ENCODE measurements at places on chromosomes 5 and 9.

DNA sequence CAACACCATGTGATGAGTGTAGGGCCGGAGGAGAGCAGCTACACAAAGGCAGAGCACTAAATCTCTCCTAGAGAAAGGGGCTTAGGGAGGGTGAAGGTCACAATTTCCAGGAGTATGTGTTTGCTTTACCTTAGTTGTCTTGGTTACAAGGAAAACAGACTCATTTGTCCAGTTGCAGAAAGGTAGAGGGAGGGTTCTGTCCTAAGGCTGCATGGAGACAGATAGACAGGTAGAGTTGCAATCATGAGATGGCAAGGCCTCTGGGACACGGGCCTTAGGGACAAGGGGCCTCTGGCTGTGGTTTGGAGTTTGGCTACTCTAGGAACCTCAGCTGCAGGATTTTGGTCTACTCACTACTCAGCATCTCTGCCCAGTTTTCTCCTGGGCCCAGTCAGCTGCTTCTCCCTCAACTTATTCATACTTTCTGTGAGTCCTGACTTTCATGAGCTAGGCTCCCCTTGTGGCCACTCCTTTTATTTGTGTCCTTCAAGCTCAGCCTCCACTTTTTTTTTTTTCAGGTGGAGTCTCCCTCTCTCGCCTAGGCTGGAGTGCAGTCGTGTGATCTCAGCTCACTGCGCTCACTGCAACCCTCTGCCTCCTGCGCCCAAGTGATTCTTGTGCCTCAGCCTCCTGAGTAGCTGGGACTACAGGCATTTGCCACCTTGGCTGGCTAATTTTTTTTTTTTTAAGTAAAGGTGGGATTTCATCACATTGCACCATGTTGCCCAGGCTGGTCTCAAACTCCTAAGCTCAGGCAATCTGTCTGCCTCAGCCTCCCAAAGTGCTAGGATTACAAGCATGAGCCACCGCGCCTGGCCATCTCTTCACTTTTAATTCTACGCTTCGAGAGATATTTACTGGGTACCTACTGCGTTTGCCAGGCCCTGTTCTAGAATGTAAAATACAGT lies 76.6 kb downstream of the PTPDC1 start:
- DNase-seq: no peak

- DNase-seq: no peak
Observed at GRCh38 chr9:14531341-14532269, 161.6 kb downstream of the ZDHHC21 start.

DNA sequence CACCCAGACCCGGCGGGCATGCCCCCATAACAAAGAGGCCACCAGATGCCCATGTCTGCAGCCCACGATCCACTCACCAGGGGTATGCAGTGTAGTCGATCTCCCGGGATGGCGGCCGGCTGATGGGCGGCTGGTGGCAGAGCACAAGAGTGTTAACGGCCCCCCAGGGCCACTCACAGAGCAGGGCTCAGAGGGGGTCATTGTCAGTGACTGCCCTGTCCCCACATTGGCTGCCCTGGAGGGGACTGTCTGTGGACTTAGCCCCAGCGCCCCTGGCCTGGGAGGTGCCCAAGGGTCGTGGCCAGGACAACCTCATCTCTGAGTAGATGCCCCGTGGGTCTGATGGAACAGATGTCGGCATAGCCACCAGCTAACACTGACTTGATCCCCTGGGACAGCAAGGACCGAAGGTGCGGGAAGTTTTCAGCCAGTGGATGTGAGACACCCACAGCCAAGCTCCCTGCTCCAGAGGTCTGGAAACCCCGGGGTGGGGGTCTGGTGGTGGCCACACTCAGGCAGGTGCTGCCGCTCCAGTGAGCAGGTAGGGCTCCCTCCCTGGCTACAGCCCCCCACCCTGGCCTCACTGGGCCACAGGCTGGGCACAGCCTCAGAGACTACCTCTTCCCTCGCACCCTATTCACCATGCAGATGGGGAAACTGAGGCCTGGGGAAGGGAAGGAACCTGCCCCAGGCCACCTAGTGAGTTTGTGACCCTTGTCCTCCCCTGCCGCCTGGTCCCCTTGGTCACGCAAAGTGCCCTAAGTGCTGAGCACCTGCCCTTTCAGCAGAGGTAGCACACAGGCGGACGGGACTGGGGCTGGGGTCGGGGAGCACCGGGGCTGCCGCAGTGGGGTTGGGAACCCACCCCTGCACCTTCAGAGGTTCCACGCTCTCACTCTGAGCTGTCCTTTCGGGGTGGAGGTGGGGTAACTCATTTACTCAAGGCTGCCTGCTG lies 38.1 kb upstream of the SARDH start:
- DNase-seq: no peak

DNA sequence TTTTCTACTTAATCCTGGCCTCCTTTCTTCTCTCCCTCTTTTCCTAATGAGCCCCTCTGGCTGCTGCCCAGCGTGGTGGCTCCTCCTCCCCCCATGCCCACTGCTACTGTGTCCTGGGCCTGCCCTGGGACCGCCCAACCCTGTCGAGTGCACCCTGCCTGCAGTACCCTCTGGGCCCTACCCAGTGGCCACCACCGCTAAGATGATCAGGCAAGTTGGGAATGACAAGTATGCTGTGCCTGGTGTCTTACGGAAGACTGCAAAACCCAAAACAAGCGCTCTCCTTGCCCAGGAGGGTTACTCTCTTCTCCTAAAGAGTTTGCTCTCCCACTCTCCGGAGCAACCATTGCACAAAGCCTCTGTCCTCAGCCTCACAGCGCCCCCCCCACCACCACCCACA lies 273.7 kb downstream of the SYK start:
- DNase-seq: no peak

DNA sequence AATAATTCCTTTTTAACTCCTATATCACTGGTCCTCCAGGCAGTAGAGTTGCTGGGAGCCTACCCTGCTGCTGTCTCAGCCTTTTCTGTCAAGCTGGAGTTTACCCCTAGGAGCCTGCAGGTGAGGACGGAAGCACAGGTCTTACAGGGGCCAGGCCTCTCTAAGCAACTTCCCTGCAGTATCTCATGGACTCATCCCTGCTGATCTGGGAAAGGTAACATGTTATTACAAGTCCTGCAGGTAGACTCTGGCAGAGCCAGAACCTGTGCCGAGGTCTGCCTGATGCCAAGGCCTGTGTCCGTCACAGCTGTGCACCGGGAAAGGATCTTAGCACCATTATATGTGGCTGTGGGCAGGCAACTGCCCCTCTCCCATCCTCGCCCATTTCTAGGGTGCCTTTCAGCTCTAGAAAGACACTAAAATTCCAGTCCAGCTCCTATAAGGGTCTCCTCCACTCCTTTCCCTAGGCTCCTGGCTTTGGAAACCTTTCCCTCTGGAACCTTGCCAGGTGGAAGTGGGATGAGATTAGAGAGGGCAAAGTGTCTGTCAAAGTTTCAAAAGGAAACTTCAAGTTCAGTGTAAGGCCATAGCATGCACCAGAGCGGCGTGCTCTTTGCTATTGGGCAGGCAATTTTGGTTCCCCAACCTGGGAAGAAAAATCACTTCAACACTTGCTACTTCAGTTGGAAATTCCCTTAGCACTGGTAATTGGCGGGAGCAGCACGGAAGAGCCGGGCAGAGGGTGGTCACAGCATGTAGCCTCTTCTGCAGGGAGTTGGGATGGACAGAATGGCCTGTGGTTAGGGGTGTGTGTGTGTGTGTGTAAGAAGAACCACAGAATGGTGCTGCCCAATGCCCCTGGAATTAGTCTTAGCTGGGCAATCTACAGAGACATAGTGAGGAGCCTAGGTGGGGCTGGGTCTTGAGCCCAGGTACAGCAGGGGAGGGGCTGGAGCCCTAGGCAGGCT lies 17.5 kb downstream of the TMEM171 start:
- DNase-seq: no peak

GRCh38 chr9:99054581-99054980 lies 50.3 kb upstream of the TGFBR1 start:
- no peak for DNase-seq

- DNase-seq: no peak
Observed at GRCh38 chr9:127204771-127205470, 59.7 kb upstream of the GARNL3 start.

All from GM18507 (cell line).